ENCODE measurements at places on chromosomes 16 and 17.

GRCh38 chr17:41939693-41940090 lies 9.3 kb downstream of the ODAD4 start:
- DNase-seq: no peak

GRCh38 chr16:22685459-22685830 lies 128.5 kb upstream of the HS3ST2 start:
- DNase-seq: no peak

DNA sequence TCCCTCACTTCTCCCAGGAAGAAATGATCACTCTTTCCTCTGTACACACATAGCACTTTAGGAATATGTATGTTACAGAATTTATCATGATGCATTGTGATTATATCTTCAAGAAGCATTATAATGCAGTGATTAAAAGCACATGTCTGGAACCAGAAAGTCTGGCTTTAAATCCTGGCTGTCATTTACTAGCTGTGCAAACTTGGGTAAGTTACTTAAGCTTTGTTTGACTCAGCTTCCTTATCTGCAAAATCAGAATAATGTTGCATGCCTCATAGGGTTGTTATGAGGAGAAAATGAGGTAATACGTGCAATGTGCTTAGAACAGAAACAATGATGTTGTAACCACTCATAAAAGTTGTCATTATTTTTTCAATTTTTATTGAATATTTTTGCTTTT lies 156.3 kb upstream of the ZKSCAN2 start:
- no peak for DNase-seq

GRCh38 chr17:77493901-77494663 lies 353.3 kb downstream of the SEC14L1 start:
- DNase-seq: no peak

DNA sequence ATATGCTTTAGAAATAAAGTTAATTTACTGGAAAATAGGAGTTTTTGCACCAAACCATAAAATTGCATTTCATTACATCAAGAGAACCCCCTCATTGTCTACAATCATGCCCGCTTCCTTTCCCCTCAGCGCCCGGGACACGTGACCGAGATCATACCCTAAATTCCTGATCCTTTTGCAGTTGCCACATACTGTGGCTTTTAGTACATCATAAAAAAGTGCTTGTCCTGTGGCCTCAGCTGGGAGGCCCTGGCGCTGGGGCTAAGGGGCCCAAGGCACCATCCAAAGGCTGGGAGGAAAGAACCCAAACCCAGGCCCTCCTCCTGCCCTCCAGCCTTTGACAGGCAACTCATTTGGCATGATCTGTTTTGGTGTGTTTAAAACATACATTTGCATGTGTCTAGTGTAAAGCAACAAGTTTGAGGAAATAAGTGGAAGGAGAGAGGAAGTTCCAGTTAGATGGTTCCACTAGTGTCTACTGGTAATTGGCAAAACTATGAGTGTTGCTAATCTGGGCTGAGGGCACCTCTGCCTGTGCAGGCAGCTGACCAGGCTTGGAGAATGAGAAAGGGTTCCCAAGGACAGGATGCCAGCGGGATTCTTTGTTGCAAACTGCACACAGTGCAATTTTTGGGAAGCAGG lies 6.0 kb downstream of the CDK5R1 start:
- no peak for DNase-seq

DNA sequence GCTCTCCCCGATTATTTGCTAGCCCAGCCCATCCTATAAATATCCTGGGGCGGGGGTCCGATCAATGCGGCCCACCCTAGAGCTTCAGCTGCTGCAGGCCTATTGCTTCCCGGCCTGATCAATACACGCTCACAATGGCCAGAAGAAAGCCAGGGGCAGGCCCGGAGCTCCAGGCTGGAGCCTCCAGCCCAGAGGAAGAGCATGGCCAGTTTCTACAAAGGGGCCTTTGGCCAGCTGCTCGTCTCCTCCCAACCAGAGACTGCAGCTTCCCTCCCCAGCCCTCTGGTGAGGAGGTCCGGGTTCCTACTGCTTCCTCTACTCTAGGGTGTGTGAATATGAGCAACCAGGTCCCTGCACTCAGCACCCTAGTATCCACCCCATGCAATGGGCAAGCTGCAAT lies 36.7 kb downstream of the SALL1 start:
- DNase-seq: no peak

DNA sequence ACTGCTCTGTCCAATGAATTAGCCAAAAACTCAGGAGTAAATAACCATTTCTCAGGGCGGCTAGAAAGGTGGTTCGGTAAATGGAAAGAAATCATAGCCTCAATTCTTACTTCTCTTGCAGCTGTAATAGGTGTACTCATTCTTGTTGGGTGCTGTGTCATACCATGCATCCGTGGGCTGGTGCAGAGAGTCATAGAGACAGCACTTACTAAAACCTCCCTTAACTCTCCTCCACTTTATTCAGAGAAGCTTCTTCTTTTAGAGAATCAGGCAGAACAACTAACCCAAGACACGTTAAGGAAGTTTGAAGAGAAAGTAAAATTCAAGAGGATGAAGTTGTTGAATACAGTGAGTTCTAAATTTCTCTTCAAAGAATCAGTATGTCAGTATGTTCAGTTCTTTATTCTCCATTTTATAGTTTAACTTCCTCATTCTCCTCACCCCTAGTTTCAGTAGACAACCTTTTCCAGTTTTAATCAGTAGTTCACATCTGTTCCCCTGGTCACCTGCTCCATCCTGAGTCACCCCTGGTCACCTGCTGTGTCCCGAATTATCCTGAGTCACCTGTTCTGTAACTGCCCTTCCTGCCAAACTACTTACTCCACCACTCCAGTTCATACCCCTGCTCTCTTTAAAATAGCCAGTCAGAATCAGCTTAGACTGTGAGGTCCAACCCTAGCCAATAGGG lies 85.9 kb downstream of the EMP2 start:
- no peak for DNase-seq

GRCh38 chr17:57778306-57778705 lies 33.2 kb upstream of the CCDC182 start:
- no peak for DNase-seq

DNA sequence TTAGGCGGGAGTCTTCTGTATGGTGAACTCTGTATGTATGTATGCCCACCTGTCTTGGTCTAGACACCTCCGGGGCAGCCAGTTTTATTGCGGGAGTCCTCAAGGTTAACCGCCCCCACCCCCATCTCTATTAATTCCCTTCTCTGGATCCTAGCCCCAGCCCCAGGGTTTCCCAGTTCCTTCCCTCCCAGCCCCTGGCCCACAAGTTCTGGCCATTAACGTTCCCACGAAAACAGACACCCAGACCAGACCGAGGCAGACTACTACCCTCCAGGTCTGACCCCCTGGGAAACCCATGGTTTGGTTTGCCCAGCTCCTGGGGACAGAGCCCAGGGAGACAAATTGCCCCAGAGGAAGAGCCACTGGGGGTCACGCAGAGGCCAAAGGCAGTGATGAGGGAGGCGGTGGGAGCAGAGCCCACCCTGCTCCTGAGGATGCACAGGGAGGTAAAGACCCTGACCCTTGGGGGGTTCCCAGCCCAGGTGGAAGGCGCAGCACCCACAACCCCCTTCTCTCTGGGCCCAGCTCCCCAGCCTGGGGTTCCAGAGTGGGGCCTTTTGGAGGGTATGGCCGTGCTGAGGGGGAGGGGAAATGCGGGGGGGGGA lies 8.5 kb downstream of the TBKBP1 start:
- DNase-seq: no peak

GRCh38 chr17:534071-534691 lies 180.5 kb downstream of the VPS53 start:
- DNase-seq: no peak

DNA sequence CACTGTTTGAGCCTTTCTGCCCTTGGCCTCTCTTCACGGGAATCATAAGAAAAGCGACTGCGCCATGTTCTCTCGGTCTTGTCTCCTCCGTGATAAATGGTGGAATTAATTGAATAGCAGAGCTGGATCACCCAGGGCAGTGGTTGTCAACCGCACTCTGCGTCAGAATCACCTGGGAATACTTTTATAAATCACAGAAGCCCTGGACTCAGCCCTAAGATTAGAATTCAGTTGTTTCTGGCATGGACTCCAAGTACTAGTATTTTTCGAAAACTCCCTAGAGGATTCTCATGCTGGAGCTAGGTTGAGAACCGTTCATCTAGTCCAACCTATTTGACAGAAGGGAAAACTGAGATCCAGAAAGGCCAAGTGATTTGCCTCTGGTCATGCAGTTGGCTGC lies 64.1 kb downstream of the SPACA3 start:
- no peak for DNase-seq

DNA sequence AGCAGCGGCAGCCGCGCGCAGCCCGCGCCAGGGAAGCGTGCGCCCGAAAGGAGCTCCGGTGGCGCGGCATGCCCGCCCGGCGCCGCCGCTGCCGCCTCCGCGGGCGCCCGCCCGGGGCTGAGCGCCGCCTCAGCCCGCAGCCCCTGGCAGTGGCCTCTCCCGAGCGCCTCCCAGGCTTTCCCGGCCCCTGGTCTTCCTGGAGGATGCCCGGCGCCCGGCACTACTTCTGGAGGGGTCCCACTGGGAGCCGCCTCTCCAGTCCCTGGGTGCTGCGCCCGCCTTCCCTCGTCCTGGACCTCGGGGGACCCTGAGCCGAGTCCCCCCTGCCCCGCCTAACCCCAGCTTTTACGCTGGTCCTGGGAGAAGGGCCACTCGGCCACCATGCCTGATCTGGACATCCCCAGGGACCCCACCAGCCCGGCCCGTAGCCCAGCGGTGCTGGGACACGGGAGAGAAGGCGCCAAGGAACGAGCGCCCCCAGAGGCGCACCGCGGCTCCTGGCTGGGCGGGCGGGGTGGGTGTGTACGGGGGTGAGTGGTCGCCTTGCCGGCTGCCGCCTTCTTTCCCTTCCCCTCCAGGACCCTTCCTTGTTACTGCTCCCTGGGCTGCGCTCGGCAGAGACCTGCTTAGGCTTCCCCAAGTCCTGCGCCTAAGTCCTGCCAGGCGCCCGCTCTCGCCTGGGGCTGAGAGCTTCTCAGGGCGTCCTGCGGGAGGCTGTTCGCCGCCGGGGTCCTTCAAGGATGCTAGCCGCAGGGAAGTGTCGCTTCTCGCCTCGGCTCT lies 704 bp downstream of the ASIC2 start:
- peak; percentile 78 for DNase-seq

DNA sequence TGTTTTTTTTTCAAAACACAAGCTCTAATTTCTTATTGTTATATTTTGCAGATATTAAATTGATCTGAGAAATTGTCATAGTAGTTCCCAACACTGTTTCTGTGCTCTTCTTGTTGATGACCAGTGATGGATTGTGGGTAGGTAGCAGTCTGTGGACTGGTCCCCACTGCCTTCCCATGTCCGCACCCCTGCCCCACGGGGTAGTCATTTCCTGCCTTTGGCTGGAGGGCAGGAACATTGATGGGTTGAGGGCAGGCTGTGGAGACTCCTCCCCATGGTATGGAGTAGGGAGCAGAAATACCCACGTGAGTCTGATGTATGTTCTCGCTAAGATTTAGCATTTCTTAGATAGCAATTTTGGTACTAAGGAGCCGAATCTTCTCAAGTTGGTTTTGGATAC lies 762.0 kb downstream of the CDH8 start:
- no peak for DNase-seq

DNA sequence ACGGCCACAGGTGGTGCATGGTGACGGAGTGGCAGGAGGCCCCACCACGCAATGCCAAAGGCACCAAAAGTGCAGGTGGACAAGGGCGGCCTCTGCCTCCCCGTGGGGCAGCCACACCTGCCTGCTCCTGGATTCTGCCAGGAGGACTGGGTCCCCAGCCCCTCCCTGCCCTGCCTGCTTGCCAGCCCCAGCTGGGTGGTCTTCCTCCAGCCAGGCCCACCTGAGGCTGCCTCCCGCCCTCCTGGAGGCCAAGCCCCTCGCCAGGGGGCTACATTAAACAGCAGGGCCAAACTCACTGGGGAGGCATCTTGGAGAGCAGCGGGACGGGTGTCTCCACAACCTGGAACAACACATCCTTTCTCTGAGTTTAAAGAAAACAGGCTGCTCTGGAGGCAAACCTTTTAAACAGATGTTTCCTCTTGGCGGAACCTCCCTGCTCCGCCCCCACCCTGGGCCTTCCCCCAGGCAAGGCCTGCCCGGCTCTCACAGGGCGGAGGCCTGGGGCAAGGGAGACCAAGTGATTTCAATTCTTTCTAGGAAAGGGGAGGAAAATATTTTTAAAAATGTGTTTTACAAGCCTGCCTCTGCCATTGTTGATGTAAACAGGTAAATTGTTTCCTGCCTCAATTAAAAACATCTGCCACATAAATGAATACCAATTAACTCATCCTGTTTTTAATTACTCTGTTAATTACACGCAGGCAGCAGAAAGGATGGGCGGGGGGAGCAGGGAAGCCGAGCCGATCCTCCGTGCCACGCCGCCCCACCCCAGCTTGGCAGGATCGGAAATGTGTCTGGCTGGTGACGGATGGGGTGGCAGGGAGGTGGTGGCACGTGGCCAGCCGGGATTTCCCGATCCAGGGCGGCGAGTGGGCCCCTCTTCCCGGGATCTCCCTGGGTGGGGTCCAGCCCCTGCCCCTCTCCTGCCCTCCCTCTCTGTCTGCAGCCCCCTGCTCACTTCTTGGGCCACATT lies 54.4 kb upstream of the PABPN1L start:
- DNase-seq: no peak

- DNase-seq: no peak
Observed at GRCh38 chr17:19014628-19015215, 10.2 kb upstream of the FAM83G start.

DNA sequence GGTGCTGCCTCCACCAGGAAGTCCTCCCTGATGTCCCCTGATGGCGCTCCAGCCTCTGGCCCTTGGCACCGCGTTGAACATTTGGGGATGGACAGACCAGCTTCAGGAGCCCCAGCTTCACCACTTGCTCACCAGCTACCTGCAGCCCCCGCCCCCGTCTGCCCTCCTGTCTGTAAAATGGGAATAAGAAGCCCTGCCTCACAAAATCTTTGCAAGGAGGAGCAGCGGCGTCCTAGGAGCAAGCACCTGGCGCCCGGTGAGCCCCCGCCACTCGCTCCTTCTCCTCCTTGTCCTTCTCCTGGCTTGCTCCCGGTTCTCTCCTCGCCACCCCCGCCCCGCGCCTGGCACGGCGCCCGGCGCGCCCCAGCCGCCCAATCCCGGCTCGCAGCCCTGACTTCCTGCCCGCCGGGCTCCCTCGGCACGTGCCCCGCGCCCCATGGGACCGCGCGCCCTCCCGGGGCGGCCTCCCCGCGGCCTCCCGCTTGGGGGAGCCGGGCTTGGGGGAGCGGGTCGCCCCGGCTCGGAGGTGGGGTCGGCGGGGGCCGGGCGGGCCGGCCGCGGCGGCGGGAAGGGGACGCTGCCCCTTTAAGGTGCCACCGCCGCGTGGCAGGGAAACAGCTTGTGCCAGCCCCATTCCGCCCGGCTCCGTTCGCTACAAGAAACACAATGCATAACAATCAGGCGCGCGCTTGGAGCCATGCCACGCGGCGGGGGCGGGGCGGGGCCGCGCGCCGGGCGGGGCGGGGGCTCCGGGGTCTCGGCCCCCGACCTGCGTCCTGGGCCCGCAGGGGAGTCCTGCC lies 9.1 kb upstream of the PPP1R1B start:
- peak; percentile 74 for DNase-seq

DNA sequence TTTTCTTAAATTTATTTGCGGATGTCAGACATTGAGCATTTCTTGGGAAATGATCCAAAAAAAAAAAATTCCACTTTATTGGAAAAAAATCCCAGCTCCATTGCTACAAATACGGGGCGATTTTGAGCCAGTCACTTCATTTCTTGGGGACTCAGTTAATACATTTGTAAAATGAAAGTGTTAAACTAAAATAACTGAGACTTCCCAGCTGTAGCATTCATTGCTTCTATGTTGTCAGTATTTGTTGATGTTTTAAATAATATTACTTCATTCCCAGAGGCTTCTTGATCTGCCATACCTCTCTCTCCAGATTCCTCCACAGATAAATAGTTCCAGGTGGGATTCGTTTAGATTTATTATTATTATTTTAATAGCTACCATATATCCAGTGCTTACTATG lies 77.1 kb upstream of the HS3ST3A1 start:
- DNase-seq: no peak

GRCh38 chr17:50259477-50260324 lies 14.6 kb upstream of the TMEM92 start:
- DNase-seq: no peak
